ENCODE measurements at places on chromosomes 2 and 18.

- no peak for DNase-seq
Measured at GRCh38 chr2:66536997-66537396, 102.1 kb downstream of the MEIS1 start.

DNA sequence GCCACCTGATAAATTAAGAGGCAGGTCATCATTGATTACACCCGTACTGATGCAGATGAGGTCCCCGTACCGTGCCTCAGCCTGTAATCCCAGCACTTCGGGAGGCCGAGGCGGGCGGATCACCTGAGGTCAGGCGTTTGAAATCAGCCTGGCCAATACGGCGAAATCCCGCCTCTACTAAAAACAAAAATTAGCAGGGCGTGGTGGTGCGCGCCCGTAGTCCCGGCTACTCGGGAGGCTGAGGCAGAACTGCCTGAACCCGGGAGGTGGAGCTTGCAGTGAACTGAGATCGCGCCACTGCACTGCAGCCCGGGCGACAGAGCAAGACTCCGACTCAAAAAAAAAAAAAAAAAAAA, 683 bp upstream of the ENOSF1 start:
- DNase-seq = no peak

- no peak for DNase-seq
Measured at GRCh38 chr2:28407131-28407975, 14.7 kb downstream of the FOSL2 start.

- no peak for DNase-seq
Measured at GRCh38 chr2:52831216-52831615, 936.4 kb upstream of the CHAC2 start.

DNA sequence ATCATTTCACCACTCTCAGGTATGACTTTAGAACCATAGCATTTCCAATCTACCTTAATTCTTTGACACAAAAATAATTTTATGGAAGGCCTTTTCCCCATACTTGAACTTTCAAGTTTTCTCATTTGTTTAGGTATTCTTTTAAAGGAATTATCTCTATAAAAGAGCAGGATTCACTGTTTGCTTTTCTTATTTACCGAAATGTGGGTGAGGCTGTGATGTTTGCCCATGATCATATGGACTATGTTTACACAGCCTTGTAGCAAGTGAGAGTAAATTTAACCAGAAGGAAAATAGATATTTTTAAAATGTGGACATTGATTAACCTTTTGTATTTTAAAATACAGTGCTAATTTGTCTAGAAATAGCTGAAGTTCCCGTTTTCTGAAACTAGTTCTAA, 26.3 kb downstream of the CAB39 start:
- no peak for DNase-seq

- no peak for DNase-seq
Measured at GRCh38 chr2:158741625-158742024, 53.5 kb upstream of the DAPL1 start.

DNA sequence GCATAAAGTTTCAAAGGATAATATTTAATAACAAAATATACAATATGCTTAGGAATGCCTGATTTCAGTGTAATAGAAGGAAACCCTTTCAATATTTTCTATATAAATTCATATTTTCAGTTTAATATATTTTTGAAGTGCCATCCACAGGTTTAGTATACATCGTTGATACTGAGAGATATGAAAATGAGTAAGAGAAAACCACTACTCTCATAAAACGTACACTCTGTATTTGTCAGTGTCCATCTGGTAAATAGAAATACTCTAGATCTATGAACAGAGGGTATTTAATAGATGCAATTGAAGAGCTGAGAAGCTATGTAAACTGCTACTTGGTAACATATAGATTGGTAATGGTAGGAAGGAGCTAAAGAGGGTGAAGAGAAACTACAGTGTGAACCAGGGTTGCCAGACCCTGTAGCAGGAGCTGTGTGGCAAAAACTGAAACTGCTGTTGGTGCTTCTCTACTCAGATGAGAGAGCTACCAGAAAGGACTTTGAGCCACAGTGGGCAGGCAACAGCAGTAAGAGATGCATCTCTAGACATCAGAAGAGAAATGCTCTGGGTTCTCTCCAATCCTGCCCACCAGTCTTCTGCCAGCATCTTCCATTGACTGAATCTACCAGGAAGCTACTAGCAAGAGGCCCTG, 187.4 kb downstream of the CCDC102B start:
- no peak for DNase-seq

- DNase-seq = no peak
Measured at GRCh38 chr2:200172521-200172920, 134.0 kb upstream of the SPATS2L start.

DNA sequence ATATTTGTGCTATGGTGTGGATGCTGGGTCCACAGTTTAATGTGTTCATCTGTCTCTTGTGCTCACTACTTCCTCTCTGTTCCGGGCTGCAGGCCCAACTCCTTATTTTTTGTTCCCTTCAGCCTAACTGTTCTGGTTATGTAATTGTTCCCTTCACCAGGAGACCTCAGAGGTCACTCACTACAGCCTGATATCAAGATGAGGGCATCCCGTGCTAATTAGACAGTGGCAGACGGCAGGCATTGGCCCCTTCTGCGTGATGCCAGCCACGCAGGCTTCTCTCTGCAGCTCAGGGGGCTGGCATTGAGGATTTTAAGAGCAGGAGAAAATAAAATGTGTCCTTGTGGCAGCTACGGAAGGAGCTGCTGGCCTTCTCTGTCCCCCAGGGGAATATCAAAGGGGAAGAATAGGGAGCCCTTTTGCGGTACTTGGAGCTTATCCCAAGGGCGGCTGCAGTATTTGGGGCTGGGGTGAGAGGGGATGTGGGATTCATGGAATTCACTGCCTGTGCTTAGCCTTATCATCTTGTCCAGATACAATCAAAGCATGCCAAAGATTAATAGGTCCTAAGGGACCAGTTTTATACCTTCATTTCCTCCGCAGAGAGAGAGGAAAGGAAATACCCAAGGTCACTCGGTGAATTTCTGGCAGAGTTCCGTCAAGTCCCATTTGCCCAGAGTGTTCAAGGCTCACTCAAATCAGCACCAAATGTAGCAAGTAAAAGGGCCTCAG, 53.3 kb upstream of the TRIB2 start:
- DNase-seq = no peak

GRCh38 chr2:134232868-134233727, 20.8 kb upstream of the MGAT5 start:
- DNase-seq = no peak

GRCh38 chr18:6449213-6449612, 34.5 kb upstream of the L3MBTL4 start:
- DNase-seq = no peak

DNA sequence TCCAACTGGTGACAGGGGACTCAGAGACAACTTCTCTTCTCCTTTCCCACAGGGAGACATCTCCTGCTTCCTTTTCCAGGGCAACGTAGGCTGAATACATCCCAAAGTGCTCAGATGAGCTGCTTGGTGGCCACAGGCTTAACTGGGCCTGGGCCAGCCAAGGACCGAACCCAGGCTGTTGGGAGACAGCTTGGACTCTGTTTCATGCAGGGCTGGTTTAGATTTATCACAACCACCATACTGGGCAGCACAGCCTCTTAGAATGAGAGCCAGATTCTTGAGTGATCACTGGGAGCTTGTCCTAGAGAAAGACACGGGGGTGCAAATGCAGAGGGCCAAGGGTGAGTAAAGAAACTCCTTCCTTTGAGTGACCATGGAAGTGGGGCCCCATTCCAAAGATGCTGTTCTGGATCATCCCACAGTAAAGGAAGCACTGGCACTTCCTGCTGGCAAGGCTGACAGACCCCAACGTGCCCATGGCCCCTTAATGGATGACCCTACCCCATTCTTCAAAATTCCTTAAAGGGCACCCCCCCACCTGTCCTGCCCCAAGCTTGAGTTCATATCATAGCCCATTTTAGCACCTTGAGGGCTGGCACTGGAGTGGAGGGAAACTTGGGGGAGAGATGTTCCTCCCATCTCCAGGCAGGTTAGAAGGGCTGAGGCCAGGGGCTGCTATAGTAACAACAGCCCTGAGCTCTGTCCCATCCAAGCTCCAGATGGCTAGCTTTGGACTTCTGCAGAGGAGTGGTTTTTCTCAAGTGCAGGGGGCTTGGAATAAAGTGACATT, 84.1 kb downstream of the CAPN13 start:
- no peak for DNase-seq

DNA sequence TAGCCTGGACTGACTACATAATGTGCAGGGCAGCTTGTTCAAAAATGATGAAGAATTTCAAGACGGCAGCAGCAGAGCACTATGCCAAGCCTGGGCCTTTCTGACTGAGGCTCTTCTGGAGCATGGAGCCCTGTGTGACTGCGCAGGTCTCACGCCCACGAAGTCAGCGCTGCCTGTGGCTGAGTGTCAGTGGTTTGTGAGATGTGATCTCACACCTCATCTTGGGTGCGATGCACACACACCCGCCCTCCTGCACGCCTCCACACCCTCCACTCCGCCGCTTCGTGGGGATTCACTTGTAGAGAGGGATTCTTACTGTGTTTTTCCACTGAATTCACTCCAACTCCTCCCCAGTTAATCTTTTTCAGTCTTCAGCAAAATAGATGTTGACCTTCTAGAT, 103.9 kb downstream of the VIT start:
- DNase-seq = peak; percentile 30

DNA sequence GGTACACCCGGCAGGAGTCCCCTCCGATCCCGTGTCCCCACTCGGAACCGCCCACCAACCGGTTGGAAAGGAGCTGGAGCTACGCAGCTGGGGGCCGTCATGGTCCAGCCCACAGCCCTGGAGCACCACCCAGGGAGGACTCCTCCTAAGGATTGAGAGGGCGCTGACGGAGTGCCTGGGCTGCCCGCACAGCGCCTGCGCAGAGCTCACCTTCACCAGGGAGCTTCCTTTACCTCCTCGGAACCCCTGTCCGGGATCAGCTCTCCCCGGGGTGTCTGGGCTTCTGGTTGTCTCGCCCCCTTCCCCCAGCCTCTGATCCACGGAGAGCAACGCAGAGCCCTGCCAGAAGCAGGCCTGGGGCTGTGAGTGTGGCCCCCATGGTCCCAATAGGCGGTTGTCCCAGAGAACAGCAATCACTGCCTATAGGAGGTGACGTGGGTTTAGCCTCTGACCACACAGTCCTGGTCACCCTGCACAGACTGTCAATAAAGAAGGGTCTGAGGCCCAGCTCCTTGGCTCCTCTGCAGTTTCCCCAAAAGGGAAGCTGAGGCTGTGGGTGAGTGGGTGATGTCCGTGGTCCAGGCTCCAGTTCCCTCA, 14.6 kb downstream of the ALPG start:
- DNase-seq = no peak

GRCh38 chr2:159953136-159953823, 109.1 kb downstream of the PLA2R1 start:
- no peak for DNase-seq

DNA sequence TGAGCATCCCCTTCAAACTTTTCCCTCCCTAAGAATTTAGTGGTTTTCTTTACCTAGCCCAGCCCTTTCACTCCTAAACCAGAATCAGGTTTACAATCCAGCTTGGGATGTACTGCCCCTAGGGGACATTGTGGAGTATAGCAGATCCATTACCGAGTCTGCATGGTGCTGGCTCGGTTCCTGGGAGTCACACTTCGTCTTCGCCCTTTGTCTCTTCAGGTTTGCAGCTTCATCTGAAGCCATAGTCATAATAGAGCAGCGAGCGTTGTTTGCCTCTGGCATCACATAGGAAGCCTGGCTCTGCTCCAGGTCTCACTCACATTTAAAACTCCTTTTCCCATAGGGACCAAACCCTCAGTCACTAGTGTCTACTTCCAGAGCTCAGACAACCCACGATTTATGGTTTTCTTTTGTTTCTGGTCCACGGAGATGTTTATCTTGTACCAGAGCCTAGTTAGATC, 16.8 kb upstream of the LYPD6 start:
- peak; percentile 8 for DNase-seq

DNA sequence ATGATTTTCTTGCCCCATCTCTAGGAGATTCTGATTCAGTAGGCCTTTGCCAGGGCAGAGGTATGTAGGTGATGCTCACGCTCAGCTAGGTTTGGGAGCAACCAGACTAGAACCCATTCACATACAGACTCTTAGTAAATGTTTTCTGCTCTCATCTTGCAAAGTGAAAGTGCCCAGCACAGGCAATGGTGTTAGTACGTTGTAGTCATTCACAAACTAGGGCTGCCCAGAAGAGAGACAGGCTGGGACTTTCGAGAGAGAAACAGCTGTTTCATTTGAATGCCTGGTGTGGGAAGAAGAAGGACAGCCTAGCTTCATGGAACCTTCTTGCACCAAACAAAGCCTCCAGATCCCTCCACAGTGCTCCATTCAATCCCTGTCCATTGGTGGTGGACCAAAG, 19.4 kb downstream of the DDX18 start:
- DNase-seq = no peak

- DNase-seq = no peak
Measured at GRCh38 chr2:44951714-44952113, 10.2 kb downstream of the SIX3 start.

GRCh38 chr2:3291113-3291512, 86.5 kb downstream of the EIPR1 start:
- no peak for DNase-seq

DNA sequence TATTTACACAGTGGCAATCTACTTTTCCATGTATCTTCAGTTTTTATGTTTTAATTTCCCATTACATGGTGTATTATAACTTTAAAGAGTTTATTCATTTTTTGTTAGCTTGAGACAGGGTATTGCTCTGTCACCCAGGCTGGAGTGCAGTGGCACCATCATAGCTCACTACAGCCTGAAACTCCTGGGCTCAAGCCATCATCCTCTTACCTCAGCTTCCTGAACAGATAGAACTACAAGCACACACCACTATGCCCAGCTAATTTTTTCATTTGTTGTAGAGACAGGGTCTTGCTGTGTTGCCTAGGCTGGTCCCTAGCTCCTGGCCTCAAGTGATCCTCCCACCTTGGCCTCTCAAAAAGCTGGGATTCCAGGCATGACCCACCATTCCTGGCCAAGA, 66.8 kb downstream of the COA5 start:
- DNase-seq = no peak

DNA sequence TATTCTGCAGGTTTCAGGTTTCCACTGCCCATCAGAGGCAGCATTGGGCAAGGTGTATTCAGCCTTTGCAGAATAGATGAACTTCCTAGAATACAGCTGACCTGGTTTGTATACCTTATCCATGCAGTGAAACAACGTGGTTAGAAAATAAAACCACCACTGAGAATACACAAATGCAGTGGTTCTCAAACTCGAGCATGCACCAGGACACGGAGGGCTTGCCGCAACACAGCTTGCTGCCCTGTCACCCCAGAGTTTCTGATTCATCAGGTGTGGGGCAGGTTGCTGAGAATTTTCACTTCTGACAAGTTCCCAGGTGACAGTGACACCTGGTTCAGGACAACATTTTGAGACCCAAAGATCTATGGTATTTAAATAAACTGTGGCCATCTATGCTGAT, 23.4 kb upstream of the C1D start:
- no peak for DNase-seq

DNA sequence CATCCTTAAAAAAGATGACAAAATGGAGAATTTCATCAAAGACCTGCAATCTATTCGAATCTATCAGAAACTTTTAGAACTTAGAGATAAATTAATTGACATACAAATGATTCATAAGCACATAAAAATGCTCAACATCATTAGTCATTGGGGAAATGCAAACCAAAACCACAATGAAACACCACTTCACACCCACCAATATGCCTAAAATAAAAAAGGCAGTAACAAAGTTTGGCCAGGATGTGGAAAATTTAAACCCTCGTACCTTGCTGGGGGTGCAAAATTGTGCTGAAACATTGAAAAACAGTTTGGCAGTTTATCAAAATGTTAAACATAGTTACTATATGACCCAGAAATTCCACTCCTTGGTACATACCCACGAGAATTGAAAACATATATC, 11.5 kb upstream of the EIF2AK3 start:
- no peak for DNase-seq

GRCh38 chr2:162090109-162090508, 16.1 kb upstream of the DPP4 start:
- DNase-seq = no peak

Measured in nucleus accumbens (tissue), 56 donors.